ENCODE measurements at places on chromosomes 13 and 19.

DNA sequence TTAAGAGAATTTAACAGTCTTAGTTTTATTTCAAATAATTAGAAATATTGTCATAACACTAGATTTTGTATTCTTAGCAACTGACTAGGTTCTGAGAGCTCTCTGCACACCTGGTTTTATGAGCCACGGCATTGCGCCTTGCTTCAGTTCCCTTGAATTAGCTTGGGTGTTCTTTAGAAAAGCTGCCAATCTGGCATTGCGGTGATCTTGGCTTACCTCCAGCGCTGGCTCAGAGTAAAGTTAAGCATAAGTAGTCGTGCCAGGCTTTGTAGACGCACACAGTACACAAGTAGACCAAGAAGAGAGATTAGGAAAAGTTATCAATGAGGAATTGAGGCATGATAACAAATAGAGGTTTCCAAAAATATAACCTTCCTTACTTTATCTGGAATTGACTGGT lies 45.7 kb downstream of the TPP2 start:
- DNase-seq: no peak

DNA sequence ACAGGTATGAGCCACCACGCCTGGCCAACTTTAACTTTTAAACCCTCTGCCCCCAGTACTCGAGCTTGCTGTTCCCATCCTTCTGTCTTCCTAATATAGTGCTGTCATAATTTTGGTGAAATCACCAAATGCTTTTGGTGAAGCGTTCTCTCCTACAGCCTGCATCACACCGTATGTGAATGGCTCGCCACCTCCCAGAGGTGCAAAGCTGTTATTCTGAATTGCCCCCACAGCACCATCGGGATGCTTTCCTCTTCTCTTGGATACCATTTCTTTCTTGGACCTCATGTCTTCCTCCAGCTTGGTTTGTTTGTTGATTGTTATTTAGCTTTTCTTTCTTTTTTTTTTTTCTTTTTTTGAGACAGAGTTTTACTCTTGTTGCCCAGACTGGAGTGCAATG lies 53.0 kb upstream of the XPO4 start:
- DNase-seq: no peak

DNA sequence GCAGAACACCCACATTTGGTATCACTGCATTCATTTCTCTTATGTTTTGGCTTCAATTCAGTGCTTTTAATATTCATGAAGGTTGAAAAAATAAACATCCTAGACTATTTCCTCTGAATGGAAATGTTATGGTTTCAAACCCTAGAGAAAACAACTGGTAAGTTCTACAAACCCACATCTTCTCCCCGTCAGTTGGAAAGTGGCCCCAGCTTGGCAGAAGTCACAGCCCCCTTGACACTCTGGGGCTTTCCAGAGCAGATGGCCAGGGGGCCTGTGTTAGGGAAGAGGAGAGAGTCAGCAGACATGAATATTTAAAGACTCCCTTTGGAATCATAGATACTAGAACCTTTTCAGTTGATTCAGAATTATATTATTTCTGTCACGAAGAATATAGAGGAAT lies 123.9 kb downstream of the SHISA2 start:
- DNase-seq: no peak

- DNase-seq: no peak
Measured at GRCh38 chr19:34540811-34541557, 59.4 kb downstream of the WTIP start.

DNA sequence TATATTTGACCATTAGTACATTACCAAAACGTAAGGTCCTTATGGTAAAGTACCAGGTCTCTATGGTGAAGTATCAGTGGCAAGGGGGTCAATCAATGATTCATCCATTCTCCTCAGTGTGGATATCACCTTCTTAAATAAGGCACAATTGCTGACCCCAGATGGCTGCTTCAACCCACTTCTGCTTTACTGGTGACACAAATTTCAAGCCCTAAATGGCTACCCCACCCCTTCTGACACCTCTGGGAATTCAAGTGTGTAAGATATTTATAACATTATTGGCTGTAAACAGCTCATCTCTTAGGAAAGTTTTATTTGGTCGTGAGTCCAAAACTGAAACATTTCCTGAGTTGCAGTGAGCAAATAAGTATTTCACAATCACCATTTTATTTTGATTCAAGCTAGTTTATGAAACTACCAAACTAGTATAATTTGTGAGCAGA lies 7.9 kb upstream of the WBP4 start:
- no peak for DNase-seq

Measured in GM12892 (cell line).